ENCODE measurements at places on chromosomes 6 and 20.
A peak's percentile ranks its signal among the peaks of the same experiment; 100 is the strongest.

DNA sequence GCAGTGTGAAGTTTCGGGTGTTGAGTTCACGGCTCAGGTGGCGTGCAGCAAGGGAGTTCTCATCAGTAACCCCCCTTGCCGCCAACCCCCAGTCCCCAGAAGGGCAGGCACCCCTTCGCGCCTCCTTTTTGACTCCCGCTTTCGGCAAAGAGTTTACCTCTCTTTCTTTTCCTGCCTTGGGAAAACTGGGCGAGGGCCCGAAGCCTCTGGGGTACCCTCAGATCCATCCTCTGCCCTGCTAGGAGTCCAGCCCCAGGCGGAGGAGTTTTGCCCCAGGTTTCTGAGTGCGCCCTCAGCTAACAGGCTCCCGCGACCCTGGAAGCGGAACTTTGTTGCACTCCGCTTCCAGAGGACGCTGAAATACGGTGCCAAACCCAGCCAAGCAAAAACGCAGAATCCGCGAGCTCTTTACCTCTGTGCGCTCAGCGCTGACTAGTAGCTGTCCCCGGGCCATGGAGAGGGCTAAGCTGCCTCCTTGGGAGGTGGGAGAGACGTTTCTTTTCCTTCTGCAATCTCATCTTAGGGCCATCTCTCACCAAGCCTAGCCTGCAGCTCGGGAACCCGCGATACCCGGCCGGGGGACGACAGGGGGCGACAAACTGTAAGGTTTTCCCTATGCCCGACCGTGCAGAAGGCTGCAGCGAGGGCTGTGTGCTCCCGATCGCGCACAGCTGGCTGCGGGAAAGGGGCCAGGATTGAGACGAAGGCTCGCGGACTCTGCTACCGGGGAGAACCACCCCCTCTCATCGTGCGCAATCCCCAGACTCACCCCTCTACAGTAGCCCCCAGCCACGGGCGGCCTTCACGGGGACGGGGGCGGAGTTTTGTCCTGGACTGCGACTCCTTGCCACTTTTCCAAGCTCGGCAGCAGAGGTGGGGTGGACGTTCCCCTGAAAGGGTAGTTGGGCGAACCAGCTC lies 2.7 kb upstream of the PAX1 start:
- peak; percentile 32 for DNase-seq

- peak; percentile 97 for DNase-seq
Measured at GRCh38 chr20:25407311-25408169, at the start of gene GINS1. GINS1 (plus strand) TSS chr20:25407673; CDS start chr20:25407821, 148 bp downstream.

DNA sequence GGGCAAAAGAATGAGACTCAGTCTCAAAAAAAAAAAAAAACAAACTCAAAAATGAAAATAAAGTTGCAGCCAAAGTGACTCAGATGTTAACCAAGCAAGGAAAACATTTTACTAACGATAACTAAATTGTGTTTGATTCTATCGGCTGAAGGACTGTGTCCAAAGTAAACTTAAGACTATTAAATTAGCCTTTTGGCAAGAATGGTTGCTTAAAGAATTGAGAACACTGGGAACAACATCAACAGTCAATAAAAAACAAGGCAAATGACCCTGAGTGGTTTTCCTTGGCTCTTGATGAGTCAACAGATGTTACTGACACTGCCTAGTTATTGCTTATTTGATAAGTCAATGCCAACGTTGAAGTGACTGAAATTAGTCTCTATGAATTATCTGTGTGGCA lies 36.7 kb downstream of the POU3F2 start:
- DNase-seq, result no peak

GRCh38 chr6:131331873-131332781 lies 196.9 kb downstream of the AKAP7 start:
- no peak for DNase-seq

- peak; percentile 47 for DNase-seq
Measured at GRCh38 chr6:164097551-164098398, 683.3 kb downstream of the QKI start.

GRCh38 chr6:32972353-32973143 lies 4.2 kb downstream of the BRD2 start:
- DNase-seq, result peak; percentile 47

DNA sequence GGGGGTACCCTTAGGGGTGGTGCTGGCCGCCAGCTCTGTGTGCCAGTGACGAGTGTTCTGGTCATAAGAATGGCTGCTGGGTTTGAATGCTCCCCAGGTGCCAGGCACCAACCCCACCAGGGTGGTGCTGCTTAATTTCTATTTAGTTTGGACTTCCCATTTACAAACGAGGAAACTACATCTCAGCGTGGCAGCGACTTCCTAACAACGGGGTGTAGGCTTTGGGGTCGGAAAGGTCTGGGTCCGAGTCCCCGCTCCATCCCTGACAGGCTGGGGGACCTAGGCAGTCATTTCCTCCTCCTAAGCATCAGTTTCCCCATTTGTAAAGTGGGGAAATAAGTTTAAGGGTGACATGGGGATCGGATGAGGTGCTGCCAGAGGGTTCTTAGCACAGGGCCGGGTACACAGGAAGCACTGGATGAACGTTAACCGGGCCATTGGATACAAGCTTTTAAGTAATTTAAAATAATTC lies 30.3 kb downstream of the CEBPB start:
- DNase-seq, result no peak

- no peak for DNase-seq
Measured at GRCh38 chr20:33948480-33948879, 45.2 kb upstream of the RALY start.

DNA sequence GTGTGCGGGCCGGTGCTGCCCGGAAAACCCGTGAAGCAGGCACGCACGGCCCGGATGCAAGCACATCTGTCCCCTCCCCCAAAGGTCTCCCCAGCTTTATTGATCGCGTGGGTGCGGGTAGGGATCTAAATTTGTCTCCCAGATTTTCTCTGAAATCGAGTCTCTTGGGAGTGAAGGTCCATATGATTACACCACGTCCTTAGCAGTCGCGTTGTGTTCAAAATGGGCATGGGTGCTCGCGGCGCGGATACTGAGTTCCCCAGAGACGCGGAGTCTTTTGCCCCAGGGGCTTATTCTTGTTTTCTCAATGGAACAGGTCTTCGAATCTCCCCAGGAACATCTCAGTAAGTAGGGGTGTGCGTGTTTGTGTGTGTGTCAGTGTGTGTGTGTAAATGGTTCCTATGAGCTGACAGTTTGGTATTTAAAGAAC lies 2.8 kb upstream of the ZNF292 start:
- DNase-seq, result no peak

DNA sequence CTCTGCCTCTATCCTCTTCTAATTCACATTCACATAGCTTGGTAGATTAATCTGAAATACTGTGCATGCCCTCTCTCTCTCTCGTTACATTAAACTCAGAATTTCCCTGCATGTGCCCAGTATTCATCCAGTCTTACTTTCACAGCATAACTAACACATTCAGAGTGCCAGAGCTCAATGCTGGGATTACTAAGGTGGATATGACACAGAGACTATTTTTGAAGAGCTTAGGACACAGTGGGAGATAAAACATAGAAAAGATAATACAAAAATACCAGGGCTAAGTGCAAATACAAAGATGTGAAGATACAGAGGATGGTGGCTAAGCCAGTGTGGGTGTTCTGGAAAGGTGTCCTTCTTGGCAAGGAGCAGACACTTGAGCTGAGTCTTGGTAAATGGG lies 6.3 kb downstream of the SYNE1 start:
- DNase-seq, result no peak

GRCh38 chr6:149084026-149084425 lies 233.5 kb upstream of the TAB2 start:
- DNase-seq, result no peak

- DNase-seq, result no peak
Measured at GRCh38 chr20:63142933-63143332, 73.0 kb downstream of the YTHDF1 start.

- DNase-seq, result peak; percentile 52
Measured at GRCh38 chr20:44810391-44811149, at the start of gene RIMS4. RIMS4 (minus strand) TSS chr20:44810546; CDS start chr20:44810271, 275 bp downstream.

DNA sequence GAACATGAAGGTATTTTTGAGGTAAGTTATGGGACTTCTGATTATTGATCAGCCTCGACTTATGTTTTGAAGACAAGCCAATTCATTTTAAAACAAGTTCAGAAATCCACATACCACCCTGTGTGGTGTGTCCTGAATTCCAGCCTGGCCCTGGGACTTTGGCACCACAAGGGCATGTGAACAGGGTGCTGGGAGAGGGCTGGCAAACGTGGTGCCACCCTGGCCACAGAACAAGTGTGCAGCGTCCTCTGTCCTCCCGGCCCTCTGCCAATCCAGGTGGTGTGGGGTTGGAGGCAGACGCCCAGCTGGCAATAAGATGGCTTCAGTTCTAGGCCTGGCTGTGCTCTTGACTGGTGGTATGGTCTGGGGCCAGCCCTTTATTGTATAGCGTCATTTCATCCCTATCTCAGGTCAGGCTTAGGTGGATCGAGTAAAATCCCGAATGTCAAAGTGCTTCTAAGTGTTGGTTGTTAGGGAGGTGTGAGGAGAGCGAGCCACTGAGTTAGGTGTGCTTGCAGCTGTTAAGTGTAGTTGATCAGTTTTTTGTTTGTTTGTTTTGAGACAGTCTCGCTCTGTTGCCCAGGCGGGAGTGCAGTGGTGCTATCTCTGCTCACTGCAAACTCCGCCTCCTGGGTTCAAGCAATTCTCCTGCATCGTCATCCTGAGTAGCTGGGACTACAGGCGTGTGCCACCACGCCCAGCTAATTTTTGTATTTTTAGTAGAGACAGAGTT lies 84.2 kb downstream of the RNF144B start:
- no peak for DNase-seq

DNA sequence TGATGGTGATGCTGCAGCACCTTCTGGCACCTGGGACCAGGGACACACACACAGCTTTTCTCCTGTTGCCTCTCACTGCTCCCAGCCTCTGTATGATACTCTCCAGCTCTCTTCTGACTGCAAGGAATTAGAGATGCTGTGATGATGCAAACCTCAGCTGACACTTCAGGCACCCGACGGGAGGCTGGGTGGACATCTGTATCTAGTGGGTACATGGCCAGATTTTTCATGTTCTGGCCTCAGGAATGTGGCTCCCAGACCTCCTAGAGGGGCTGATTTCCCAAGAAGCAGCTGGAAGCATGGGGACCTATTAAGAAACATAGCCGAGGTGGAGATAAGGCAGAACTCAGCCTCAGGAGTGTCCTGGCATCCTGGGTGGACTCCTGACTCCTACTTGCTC lies 6.8 kb upstream of the EPB41L1 start:
- DNase-seq, result no peak

DNA sequence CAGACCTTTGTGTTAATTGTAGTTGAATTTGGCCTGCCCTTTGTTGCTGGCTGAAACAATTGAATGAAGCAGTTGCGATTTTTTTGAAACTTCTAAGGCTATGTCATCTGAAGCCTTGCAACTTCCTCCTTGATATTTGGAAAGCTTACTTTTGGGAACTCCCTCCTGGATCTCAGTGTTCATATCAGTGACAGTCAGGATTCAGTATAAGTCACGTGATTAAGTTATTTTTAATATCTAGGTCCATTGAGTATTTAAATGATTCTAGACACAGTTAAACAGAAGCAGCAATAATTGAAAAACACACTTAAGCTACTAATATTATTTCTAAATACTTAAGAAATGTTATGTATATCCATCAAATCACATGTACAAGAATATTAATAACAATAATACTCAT lies 951.3 kb downstream of the GRIK2 start:
- DNase-seq, result no peak

GRCh38 chr6:166167258-166167731 lies 356 bp downstream of the TBXT start:
- peak; percentile 33 for DNase-seq

GRCh38 chr20:53711333-53712211 lies 117.9 kb upstream of the ZNF217 start:
- DNase-seq, result no peak

GRCh38 chr20:1619861-1620444 lies at the start of gene SIRPB1:
SIRPB1 (minus strand) TSS chr20:1620009; CDS start chr20:1619944, 65 bp downstream.
- DNase-seq, result no peak

DNA sequence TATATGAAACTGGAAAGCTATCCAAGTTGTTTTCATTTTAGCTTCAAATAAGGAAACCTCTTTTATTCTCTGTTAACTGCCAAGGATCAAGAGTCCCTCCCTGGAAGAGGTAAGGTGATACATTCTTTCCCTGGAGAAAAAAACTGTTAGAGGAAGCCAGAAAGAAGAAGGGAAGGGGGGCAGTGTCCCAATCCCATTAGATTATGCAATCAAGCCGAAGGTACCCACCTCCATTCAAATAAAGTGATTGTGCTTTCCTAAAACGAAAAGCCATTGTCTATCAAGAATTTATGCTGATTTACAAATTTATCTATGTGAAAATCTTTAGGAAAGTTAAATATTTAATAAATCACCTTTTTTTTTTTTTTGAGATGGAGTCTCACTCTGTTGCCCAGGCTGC lies 9.5 kb upstream of the UQCC1 start:
- no peak for DNase-seq

GRCh38 chr6:1087154-1087843 lies 224.6 kb upstream of the FOXQ1 start:
- no peak for DNase-seq
